ENCODE measurements at places on chromosomes 12 and 14.

DNA sequence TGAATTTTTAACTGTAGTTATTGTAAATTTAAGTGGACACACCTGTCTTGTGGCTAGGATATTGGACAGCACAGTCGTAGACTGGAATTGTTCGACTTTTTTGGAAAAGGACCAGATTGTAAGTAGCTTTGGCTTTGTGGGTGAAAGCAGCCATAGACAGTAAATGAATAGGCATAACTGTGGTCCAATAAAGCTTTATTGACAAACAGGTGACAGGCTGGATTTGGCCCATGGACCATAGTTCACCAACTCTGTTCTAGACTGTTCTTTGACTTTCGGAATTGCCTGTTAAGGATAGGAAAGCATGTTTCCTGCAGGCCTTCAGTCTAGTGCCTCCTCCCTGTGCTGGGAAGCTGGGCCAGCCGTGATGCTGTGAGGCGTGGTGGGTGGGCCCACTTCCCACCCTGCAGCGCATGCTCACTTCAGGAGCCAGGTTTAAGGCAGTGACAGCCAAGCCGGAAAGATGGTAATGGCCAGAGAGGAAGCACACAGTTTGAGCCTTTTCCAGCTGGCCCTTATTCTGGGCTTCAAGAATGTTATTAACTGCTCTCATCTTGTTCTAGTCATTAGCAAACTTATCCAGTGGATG, 51.8 kb downstream of the PPP2R5C start:
- DNase-seq, result no peak

DNA sequence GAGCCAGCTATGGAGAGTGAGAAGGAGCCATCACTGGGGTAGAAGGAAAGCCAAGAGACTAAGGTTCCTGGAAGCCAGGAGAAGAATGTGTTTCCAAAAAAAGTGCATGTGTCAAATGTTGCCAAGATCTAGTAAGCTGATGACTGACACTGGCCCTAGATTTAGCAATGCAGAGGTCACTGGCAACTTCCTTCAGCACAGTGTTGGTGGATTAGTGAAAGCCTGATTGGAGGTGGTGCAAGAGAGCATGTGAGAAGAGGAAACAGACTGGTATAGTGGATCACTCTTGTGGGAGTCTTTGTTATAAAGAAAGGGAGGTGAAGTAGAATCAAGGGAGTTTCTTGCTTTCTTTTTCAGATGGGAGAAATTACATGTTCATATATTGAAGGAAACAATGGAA, 34.1 kb upstream of the CHGA start:
- DNase-seq, result no peak

DNA sequence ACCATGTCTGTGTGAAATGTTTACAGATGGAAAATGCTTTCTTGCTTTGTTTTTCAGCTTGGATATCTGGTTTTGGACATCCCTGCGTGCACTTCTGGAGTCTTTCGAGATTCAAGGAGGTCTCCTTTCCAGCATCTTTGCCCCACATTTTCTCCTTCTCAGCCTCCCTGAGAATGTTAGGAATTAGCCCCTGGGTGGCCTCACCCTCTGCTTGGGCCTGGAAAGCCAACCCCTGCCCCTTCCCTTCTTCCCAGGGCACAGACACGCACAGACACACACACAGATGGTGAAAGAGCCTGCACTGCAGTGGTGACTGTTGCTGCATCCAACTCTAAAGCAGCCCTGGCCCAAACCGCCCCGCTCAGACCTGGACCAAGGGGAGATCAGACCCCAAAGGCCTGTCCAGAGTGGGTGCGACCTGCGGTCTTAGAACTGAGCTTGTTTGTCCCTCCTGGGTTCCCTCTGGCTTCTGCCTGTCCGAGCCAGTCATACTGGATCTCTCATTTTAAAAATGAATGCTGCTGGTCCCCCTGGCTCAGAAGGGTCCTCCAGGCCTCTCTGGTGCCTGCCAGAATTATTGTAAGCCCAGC, 8.7 kb upstream of the NCOR2 start:
- no peak for DNase-seq

DNA sequence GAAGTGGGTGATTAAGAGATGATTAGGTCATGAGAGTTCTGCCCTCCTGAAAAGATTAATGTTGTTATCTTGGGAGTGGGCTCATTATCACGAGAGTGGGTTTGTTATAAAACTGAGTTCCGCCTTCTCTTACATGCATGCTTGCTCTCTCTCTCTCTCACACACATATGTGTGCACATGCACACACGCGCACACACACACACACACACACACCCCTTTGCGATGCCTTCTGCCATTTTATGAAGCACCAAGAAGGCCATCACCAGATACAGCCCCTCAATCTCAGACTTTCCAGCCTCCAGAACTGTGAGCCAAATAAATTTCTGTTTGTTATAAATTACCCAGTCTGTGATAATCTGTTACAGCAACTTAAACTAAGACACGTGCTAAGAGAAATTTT, 5.7 kb upstream of the SLC41A2 start:
- DNase-seq, result no peak

DNA sequence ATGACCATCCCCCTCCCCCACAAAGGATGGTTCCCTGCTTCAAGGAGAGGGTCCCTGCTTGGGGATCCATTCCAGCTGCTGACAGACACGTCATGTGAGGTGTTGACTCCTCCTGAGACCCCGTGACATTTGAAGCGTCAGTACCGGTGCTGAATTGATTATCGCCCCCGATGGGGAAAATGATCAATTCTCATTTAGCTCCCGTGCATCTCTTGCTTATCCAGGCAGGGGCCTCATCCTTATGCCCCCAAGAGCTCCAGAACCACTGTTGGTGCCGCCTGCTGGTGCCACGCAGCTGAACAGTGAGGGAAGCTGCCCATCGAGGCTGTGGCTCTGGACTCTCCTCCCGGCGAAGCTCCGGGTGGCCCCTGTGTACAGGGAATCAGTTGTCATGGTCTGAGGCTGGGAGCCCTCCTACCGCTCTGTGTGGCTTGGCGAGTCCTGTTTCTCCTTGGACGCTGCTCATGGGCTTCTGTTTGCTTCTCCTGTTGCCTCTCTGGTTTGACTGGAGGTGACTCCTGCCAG, 4.6 kb downstream of the KIF26A start:
- no peak for DNase-seq

- DNase-seq, result no peak
These were observed 816 bp upstream of the GDF11 start for GRCh38 chr12:55741931-55742680.

GRCh38 chr14:68794130-68794850, 1.4 kb upstream of the ZFP36L1 start:
- peak; percentile 73 for DNase-seq

DNA sequence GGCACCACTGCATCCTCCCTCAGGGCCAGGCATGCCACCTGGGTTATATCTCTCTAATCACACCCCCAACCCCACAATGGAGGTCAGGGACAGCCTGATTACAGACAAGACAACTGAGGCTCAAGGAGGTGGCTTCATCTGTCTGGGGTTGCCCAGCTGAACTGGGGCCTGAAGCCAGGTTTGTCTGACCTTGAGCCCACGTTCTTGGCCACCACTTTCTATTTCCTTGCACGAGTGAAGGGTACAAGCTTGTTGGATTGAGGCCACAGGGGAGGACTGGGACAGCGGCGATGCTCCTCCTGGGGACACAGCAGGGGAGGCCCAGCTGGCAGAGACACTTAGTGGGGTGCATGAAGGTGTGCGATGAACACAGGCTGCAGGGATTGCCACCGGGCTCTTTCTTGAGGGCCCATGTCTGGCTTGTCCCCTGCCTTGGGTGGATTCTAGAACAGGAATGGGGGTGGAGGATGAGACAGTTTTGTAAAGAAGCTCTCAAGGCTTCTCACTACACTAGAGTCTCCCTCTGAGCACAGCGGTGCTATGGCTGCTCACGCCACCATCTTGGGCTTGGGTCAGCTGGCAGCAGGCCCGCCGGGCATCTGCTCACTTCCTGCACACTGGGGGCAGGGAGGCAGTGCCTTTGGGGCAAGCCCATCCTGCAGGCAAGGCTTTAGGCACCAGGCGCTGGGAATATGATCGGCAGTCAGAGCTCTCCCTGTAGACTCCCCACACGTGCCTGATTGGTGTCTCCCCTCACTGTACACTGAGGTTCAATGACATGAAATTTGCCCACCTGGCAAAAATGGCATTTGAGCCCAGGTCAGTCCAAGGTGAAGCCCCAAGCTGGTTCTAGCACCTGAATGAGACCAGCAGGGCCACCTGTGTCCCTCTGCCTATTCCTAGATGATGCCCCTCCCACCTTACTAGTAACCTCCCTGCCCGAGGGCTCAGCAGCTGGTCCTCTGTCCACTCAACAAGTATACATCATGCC, 16.0 kb downstream of the RITA1 start:
- no peak for DNase-seq

DNA sequence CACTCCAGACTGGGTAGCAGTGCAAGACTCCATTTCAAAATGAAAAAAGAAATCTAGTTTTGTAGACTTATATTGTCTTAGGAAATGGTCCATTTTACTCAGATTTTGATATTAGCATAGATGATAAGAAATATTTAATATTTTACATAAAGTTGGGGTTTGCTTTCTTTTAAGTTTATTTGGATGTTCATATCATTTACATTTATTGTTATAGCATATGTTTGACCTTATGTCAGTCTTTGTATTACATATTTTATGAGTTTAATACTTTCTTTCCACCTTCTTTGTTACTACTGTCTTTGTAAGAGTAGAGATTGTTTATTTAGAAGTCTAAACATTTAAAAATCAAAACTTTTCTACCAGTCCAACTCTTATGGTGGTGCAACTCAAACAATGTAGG, 162.7 kb upstream of the OTX2 start:
- no peak for DNase-seq

DNA sequence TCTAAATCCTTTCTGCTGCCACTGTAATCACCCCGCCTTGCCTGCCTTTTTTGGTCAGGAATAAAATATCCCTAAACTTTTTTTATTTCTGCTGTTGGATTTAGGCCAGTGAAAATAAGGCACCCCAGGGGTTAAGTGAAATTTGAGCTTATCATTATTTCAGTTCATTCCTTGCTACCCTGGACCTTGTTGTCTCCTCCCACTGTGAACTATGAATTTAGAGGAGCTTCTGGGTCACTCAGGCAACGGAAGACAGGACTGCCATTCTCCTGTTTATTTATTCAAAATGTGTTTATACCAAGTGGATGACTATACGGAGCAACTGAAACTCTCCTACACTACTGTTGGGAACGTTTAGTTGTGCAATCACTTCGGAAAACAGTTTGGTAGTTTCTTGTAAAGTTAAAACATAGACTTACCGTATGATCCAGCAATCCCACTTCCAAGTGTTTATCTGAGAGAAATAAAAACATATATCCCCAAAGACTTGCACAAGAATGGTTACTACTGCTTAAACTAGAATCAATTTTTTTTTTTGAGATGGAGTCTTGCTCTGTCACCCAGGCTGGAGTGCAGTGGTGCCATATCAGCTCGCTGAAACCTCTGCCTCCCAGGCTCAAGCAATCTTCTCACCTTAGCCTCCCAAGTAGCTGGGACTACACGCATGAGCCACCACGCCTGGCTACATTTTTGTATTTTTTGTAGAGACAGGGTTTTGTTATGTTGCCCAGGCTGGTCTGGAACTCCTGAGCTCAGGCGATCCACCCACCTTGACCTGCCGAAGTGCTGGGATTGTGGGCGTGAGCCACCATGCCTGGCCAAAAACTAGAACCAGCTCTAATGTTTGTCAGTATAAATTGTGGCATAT, 2.3 kb upstream of the TRAFD1 start:
- DNase-seq, result no peak

DNA sequence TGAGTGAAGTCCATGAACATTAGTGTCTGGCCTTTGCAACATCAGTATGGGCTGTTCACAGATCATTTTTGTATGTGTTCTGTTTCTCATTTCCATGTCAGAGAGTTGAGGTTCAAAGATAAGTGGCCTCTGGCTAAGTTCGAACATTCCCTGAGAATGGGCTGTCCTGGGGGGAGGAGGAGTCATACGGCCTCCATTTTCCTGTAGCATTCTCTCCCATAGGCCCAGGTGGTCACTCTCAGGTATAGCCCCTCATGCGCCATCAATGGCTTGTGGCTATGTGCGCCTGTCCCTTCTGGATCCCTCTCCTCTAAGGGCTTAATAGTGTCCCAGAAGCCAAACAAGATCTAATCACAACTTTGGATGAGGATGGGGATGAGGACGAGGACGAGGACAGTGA, 165.0 kb downstream of the PAX9 start:
- no peak for DNase-seq

- no peak for DNase-seq
These were observed 16.1 kb upstream of the KIF21A start for GRCh38 chr12:39459027-39459434.

GRCh38 chr12:18135086-18135485, 45.1 kb upstream of the RERGL start:
- no peak for DNase-seq

- DNase-seq, result no peak
These were observed 90.7 kb downstream of the RERGL start for GRCh38 chr12:17999174-17999801.

GRCh38 chr12:99600388-99600787, 47.2 kb upstream of the GARIN6 start:
- no peak for DNase-seq

- DNase-seq, result no peak
These were observed 6.2 kb downstream of the DTX1 start for GRCh38 chr12:113062502-113063395.

DNA sequence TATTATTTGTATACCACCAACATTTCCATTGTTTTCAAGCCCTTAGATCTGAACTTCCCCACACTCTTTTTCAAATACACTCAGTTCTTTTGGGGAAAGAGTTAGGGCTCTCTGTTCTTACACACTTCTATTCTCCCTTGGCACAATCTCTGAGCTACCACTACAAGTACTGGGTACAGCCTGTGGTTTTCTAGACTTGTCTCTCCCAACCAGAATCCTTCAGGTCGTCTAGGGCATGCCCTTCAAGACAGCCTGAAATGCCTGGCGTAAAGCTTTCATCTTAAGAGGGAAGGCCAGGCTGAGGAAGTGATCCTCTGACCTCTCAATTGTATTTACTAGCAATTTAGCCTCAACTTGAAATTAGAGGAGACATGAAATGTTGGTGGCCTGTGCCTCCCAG, 1442.0 kb downstream of the AACS start:
- DNase-seq, result no peak

DNA sequence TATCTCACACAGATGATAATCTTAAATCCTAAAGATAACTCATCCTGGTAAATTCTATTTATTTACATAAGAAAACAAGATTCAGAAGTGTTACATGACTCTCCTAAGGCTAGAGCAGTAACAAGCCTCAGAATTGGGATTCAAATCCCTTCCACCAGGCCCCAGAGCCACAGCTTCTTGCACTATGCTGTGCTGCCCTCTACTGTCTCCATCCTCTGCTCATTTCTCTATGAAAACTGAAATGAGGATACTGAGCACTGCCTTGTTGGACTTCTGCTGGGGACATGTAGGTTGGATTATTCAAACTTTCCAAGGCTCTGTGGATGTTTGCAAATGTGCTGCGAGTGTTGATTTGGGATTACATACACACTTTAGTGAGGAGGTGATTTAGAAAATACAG, 23.5 kb upstream of the C12orf50 start:
- no peak for DNase-seq

GRCh38 chr12:19064713-19065112, 64.8 kb upstream of the PLEKHA5 start:
- DNase-seq, result no peak

DNA sequence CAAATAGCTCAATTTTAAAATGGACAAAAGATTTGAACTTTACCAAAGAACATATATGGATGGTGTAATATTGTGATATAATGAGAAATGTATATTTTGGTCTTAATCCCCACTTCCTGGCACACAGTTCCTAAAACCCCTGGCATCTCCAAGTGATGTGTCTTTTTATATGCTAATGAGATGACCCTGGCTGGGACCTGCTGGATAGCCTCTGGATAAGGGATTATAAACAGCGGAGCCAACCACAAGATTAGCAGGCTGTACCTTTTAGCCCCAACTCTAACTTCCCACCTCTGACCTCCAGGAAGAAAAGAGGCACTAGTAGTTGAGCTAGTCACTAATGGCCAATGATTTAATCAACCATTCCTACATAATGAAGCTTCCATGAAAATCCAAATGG, 130.0 kb downstream of the DPF3 start:
- DNase-seq, result no peak

Measured in stimulated activated CD8-positive, alpha-beta memory T cell treated with anti-CD3 and anti-CD28 coated beads, Interleukin-2, amount 100 ng/mL, for 1 hour (primary cell).